ENCODE measurements at places on chromosomes 13 and 19.

GRCh38 chr19:51809787-51810186 lies 14.8 kb downstream of the FPR3 start:
- DNase-seq, result no peak

- no peak for DNase-seq
Observed at GRCh38 chr19:13051557-13052165, 51.0 kb downstream of the LYL1 start.

GRCh38 chr19:56294549-56294948 lies 20.1 kb downstream of the ZSCAN5A start:
- no peak for DNase-seq

- DNase-seq, result no peak
Observed at GRCh38 chr19:16018106-16018755, 58.1 kb upstream of the TPM4 start.

GRCh38 chr19:17496337-17496997 lies 15.0 kb upstream of the PGLS start:
- DNase-seq, result no peak

Measured in HS-5 (cell line).